Foreskin keratinocyte (primary cell): ENCODE measurements at places on chromosomes 4 and X.

DNA sequence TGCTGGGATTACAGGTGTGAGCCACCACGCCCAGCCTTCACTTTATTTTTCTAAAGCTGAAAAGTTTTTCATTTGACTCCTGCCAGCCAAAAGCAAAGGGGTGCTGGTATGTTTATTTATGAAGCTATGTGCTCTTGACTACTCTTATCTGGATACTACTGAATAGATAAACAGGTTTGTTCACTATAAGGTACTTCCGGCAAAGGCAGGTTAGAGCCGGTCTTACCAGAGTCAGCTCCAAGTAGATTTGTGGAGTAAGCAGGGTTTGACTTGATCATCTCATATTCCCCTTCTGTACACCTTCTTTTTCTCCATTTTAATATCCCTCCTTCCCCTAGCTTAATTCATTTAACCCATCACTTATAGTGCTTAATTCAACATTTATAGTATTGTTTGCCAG lies 175.4 kb upstream of the MBNL3 start:
- no peak for DNase-seq

GRCh38 chr4:140568507-140569306 lies at the start of gene UCP1:
UCP1 (minus strand) TSS chr4:140568961; CDS start chr4:140568729, 232 bp downstream.
- no peak for DNase-seq

DNA sequence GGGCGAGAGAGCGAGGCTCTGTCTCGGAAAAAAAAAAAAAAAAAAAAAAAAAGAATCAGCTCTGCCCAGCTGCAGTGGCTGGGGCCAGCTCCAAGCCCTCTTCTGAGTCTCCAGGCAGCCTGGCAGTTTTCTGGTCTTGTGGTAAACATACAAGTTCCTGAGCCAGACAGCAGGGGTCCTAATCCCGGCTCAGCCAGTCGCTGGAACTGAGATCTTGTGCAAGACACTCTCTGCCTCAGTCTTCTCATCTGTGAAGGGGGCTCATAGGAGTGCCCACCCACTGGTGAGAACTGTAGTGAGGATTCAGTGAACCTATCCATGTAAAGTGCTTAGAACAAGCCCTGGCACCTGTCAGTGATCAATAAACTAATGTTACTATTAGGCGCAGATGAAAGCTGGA lies 41.8 kb downstream of the C4orf50 start:
- DNase-seq: no peak

DNA sequence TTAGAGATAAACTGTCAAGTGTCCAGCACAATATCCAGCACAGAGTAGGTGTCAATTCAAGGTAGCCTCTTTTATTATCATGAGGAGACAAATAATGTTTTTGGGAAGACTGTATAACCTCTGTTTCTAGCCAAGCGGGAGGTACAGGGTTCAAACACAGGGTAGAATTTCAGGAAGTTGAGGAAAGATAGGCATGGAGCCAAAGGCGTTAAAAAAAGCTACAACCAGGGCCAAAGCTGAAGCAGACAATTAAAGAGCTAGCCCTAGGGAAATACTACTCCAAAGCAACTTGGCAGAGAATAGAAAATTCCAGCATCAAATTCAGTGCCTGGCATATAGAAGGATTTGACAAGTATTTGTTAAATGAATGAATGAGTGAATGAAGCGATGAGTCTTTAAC lies 40.0 kb upstream of the CASK start:
- no peak for DNase-seq

DNA sequence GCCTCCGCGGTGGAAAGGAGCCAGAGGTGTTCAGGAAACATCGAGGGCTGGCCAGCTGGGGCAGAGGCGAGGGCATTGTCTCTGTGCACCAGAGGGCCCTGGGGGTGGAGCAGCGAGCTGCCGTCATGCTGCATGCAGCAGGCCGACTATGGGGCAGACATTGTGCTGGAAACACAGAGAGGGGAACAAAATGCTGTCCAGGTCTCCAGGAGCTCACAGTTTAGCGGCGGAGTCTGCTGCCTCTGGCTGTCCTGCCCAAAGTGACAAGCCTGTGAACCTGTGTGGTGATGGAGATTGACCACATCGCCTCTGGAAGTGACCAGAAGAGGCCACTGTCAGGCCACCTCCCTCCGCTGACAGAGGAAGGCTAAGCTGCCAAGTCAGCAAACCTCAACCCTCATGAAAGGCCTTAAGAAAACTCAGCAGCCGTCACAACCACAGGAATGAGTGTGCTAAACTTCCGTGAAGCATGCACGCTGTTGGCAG lies 20.1 kb upstream of the SASH3 start:
- DNase-seq: peak; percentile 6

DNA sequence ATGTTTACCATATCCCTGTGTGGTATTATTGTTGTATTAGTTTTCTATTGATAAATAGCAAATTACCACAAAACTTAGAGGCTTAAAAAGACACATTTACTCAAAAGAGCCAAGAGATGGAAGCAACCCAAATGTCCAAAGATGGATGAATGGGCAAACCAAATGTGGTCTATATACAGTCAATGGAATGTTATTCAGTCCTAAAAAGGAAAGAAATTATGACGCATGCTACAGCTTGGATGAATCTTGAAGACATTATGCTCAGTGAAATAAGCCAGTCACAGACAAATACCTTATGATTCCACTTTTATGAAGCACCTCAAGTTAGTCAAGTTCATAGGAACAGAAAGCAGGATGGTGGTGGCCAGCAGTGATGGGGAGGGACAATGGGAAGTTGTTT lies 144.7 kb downstream of the QDPR start:
- DNase-seq: no peak
